Hematopoietic multipotent progenitor cell treated with erythropoietin and hydrocortisone succinate and interleukin-3 and kit ligand, for 4 days (in vitro differentiated cells): ENCODE measurements at places on chromosomes 11 and 22.

GRCh38 chr11:33542921-33543320, 157.7 kb downstream of the C11orf91 start:
- DNase-seq, result peak; percentile 65

DNA sequence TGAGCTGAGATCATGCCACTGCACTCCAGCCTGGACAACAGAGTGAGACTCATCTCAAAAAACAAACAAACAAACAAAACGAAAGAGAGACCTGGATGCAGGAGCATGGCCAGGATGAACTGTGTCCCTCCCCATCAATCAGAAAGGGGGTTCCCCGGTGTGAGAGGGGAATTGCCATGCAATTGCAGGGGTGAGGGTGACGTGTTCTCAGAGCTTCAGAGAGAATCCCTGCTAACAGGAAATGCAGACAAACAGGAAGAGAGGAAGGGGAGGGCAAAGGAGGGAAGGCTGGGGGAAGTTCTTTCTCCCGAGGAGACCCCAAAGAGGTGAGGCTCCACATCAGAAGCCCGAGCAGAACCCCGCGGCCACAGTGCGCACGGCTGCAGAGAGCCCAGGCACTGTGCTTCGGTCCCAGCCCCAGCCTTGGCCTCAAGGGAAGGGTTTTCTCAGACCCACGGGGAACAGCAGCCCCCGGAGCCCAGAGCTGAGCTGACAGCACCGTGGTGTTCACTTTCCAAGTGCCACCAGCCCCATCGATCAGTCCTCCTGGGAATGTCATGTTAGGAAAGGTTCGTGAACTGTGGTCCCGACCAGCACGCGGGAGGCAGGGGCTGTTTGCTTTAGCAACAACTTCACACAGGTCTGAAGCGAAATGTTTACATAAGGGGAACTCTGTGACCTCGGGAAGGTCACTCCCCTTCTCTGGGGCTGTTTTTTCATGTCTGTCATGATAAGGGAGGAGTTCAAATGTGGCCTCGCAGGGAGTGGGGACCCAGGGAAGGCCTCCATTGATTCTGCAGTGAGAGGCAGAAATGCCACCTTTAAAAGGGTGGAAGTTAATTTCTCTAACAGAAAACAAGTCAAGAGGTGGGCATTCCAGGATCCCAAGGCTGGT, 108.0 kb upstream of the ANO1 start:
- DNase-seq, result no peak

DNA sequence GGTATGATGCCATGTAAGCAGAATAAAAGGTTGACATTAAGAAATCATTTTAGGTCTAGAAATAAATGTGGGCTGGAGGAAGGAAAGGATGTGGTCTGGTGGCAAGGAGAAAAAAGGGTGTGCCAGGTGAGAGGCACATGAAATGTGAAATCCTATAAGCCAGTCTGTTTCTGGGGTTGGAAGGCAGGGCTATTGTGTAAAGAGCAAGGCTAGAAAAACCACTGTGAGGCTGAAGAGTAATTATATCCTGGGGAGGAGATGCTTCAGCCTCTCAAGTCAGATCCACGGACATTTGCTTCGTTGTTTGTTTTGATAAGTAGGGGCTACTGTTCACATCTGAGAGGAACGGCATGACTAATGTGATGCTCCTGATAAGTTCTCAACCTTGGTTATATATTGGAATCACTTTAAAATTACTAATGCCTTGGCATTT, 77.5 kb upstream of the CTSC start:
- DNase-seq, result peak; percentile 65

DNA sequence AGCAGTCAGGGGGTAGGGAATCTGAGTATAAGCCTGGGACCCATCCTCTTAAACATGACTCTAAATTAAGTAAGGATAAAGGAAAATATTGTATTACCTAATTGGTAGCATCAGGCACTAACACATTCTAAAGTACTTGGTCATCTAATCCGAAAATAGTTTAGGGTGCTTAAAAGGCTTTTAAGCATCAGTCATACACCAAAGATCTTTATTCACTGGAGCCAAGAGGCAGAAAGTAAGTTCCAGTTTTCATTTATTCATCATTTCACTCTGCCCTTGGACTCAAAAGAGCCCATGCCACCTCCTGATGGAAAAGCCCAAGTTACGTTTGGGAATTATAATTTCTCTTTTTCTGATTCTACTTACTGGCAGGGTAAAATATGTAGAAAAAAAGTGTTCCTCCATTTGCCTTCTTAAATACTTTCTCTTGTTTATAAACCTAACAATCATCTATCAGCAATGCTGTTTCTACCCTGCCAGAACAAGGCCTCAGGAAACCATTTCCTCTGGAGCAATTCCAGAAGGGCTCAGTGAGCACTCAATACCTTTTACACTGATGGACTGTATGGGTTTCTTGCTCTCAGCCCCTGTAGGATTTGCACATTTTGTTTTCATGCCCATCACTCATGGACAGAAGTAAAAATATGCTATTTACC, 120.1 kb upstream of the SLC5A12 start:
- no peak for DNase-seq

- no peak for DNase-seq
Observed at GRCh38 chr11:119678351-119678750, 50.6 kb downstream of the NECTIN1 start.

DNA sequence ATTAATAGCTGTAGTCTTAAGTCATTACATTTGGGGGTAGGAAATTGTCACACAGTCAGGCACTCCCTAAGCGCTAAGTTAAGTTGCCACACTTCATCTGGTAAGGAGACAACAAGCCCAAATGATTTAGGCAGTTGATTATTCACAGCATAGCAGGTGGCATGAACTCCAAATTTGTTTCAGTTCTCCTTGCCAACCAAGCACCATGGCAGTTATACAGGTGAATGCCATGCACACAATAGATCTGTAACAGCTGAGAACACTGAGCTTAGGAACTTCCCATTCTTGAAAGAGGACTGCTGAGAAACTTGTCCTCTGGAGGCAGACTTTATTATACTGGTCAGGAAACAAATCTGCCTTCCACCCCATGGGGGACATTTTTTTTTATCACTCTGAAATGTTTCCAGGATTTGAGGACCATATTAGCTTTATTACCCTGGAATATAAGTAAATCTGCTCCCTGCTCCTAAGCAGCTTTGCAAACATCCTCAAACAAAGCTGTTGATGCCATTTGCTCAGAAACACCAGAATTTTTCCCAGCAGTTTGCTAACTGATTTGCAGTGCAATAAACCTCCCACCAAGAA, 5.1 kb upstream of the INTS4 start:
- DNase-seq, result no peak

DNA sequence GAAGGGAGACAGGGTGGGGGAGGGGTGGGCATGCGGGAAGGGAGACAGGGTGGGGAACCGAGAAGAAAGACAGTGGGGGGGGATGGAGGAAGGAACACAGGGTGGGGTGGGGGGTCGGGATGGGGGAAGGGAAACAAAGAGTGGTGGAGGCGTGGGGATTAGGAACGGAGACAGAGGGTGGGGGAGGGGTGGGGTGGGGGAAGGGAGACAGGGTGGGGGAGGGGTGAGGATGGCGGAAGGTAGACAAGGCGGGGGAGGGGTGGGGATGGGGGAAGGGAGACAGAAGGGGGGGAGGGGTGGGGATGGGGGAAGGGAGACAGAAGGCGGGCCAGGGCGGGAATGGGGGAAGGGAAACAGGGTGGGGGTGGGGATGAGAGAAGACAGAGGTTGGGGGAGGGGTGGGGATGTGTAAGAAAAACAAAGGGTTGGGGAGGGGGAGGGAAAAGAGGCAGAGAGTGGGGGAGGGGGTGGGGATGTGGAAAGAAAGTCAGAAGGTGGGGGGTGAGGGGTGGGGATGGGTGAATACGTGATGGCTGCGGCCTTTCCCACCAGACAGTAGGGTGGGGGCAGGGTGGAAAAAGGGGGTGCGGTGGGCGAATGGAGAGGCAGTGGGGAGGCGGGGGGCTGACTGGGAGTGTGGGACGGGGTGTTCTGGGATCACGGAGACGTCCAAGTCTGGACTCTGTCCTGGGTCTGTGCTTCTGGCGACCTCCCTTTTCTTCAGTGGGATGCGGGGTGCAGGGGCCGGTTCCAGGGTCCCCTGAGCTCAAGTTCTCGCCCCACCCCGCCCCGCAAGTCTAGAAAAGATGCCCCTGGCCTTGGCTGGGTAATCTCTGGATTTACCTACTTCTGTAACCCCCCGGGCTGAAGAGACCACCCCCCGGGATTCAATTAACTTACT, 744 bp downstream of the PRAME start:
- peak; percentile 9 for DNase-seq

- no peak for DNase-seq
Observed at GRCh38 chr11:96267001-96267495, 75.9 kb downstream of the MAML2 start.

GRCh38 chr11:2868506-2869133, 17.0 kb downstream of the CDKN1C start:
- DNase-seq, result no peak

GRCh38 chr22:50602338-50602700, 1.7 kb downstream of the MAPK8IP2 start:
- no peak for DNase-seq

DNA sequence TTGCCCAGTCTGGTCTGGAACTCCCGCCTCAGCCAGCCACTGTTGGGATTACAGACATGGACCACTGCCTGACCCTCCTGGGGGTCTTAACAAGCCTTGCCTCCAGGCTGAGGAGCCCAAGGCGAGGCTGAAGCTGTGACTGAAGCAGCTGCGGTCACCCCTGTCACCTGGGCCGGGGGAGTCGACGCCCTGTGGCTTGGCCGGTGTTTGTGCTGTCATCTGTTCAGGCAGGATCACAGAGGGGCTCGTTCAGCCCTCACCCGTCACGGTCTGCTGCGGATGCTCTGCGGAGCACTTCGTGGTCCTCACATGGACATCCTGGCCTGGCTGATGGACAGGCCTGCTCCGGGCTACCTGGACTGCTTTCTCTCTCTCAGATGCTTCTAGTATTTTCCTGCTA, 23.8 kb downstream of the TRMU start:
- DNase-seq, result no peak
